ENCODE measurements at places on chromosomes 6 and 20. TPM values are rescaled to one million over a fixed set of nuclear protein-coding genes. Genes with fewer than 3 reads are reported as not detected.

Gene ELOVL4
- total RNA-seq, result 0.99 TPM

Gene ZNF165
- 0.33 TPM for total RNA-seq

Gene TMEM170B
- total RNA-seq, result 5.6 TPM

Gene SPATA2
- total RNA-seq, result 1.3 TPM

Gene GGTLC1
- total RNA-seq, result not detected

Gene BEND3
- total RNA-seq, result 2.0 TPM

Gene MYB
- total RNA-seq, result 0.13 TPM

Gene ZC2HC1B
- not detected for total RNA-seq

Gene MAP7
- 0.66 TPM for total RNA-seq

Measured in pulmonary artery endothelial cell (primary cell).